ENCODE measurements at places on chromosomes 12 and 14.
A peak's percentile ranks its signal among the peaks of the same experiment; 100 is the strongest.

DNA sequence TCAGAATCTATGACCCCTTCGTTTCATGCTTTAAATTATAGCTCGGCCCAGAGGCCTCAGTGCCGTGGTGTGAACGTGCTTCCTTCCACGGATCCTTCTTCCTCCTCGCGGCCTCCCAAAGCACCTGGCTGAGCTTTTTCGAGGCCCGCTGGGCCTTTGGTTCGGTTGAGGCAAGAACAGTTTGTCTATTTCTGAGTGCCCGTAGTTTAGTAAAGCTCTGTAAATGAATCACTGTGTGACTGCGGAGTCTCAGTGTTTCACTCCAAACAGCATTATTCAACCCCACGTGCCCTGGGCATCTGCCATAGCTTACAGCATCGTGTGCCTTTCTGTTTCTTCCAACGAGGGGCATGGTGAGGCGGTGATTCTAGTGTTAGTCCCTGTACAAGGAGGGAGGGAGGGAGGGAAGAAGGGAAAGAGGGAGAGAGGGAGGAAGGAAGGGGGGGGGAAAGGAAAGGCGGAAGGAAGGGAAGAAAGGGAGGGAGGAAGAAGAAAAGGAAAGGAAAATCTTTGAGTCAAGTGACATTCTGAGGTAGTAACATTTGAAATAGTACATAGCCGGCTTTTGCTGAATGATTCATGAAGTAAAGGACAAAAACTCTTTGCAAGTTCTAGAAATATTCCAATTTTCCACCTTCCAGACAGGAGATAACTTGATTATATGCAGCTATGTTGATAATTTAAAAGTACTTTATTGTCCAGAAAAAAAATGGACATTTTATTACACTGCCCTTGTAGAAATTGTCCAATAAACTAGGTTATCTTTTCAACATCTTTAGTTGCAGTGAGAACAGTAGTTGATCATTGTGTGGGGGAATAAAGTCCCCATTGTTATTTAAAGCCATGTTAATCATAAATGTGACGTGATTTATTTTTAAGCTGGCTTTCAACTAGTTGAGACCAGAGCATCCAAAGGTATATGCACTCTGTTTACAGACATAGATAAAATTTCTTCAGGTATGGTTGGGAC is 1.2 kb upstream of the TRIM9 start:
- DNase-seq: no peak

GRCh38 chr14:31251028-31251958 is 43.7 kb upstream of the HECTD1 start:
- no peak for DNase-seq

DNA sequence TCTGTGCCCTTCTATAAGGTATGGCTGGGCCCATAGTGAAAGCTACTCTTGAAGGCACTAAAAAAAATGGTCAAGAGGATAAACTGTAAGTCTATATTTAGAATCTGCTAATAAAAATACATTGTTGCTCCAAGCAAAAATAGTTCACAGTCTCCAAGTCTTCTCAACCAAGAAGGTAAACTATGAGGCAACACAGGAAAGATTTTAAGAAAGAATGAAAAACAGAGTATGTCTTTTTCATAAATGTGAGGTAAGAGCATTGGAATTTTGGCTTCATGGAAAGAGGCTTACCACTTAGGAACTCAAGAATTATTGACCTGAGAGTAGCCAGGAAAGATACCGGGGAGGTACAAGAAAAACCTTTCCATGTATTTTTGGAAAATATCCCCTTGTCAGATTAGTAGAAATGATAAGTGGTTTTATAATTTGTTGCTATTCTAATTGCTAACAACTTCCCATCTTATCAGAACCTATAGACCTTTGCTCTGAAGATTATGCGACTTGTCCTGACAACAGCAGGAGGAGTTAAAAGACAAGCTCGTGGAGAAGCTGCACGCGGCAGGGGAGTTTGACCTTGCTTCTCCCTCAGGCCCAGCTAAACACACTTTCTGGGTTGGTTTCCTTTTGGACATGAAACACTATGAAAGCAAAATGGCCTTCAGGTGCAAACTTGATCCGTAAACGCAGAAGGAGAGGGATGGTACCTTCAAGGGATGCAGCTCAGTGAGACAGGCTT is 238.1 kb downstream of the FOXN3 start:
- DNase-seq: no peak

GRCh38 chr14:73753887-73754795 is 40.0 kb upstream of the PNMA1 start:
- no peak for DNase-seq

GRCh38 chr12:110230655-110231054 is 50.4 kb upstream of the ATP2A2 start:
- DNase-seq: no peak

DNA sequence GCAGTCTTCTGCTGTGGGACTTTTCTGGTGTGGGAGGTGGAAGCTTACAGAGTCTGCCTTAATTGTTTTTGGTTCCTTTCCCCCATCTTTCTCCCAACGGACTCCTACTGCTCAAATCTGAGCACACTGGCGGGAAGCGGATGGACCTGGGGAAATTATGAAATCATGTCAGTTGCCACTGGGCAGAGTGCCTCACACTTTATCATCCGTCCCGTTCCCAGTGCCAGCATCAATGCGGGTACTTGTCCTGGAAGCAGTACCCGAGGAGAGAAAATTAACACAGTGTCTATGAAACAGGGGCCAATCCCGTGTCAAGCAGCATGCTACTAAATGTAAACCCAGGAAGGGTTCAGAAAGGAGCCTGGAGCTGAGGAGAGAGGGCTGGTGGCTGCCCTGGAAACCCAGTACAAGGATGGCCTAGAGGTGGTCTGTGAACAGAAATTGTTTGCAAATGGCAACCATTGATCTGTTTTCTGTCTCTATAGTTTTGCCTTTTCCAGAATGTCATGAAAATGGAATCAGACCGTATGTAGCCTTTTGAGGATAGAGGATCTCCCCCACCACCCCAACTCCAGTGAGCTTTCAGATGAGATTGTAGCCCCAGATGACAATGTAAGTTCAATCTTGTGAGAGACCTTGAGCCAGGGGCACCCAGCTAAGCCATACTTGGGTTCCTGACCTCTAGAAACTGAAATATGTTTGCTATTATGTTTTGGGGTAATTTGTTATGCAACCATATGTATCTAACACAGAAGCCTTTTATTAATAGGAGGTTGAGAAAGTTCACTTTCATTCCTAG is 908 bp upstream of the CDKL1 start:
- no peak for DNase-seq

- DNase-seq: no peak
Measured at GRCh38 chr12:70176290-70176689, 66.9 kb upstream of the CNOT2 start.

DNA sequence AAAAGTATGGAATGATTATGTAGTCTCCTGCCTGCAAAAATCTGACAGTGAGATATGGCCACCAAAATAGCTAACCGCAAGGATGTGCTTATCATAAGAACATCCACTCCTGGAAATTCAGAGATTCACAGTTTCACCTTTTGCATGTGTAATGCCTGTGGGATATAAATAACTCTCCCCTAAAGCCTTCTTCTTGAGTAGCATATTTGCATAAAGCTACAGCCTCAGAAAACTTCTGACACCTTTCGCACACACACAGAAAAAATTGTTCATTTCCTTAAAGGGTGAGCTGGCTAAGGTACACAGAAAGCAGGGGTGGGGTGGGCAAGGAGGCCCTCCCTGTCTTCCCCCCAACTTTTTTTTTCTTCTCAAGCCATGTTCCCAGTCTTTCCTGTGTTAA is 3.1 kb upstream of the IGF1 start:
- no peak for DNase-seq

DNA sequence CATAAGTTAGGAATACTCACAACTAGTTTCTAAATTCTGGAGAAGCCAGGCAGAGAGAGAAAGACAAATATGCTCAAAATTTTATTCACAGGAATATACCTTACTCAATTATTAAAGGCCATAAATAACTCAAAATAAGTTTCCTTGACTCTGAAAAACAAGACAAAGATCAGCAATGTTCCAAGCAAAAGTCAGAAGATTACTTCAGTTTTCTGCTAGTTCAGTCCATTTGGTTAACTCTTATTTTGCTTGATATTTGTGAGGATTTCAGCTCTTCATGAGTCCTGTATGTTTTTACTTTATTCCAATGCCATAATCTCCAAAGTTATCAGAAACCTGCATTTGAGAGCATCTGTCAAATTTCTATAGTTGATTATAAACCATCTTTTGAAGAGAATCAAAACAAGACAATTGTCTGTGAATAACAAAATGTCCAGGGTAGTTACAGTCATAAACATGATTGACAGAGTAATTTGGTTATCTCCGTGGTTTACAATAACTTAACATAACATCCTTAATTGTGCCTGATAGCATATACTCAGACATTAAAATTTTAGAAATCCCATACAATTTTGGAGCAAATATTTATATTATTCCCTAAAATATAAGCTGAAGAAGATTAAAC is 17.1 kb downstream of the ASCL4 start:
- no peak for DNase-seq

GRCh38 chr14:22488522-22489243 is 100.3 kb downstream of the DAD1 start:
- DNase-seq: peak; percentile 69

- no peak for DNase-seq
Measured at GRCh38 chr14:99744199-99744872, 48.9 kb upstream of the EML1 start.

DNA sequence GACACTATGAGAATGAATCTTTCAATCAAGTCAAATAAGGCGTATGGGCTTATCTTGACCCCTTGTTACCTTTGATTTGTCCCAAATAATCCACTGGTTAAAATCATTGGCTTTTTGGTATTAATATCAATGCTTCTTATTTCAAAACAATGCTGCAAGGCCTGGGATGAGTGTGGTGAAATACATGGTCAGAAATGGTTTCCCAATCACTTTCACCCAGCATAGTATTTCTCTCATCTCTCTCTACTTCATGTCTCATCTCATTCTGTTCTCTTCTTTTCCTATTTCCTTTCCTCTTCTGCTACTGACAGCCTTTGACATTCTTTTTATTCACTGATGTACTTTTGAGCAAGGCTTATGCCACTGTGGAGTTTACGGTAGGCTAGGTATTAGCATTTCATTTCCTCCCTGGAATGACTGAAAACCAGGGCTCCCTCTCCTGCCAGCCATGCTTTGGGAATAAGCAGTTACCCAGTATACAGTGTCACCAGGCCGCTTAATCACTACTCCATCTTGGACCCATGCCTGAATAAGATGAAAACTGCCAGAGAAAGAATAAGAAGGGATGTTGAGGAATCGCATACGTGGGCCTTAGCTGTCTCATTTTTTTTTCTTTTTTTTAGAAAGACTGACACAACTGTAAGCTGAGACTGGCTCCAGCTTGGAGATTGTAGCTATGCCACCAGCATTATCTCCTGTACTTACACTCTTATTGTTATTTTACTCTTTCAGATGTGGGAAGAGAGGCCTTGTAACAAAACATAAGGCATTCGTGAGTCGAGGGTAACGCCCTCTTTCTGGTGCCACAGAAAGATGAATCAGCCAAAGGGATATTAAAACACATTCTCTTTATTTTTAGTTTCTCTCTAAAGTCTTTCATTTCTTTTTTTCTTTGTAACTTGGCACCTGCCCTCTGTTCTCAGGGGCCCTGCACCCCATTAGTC is 53.5 kb downstream of the IGF1 start:
- no peak for DNase-seq

DNA sequence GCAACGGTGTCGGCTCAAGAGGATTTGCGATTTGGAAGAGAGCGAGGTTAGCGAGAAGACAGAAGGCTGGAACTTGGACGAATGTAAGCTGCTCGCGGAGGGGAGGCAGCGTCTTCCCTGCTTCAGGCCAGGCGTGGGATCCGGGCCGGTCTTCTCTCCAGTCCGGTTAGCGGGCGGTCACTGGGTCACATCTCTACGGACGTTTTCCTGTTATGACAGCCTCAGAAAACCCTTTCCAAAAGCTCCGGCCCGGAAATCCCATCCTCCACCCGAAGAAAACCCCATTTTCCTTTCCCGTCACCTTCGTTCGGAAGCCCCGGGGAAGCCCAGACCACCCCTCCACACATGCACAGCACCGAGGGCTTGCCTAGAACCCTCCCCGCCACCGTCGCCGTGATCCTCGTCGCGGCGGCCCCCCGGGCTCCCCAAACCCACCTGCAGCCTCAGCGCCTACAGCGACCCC is 268 bp downstream of the NDUFB1 start:
- no peak for DNase-seq

GRCh38 chr12:57632958-57633840 is at the start of gene B4GALNT1:
B4GALNT1 (minus strand) TSS chr12:57633201; CDS start chr12:57632132, 1,069 bp downstream.
- DNase-seq: peak; percentile 38

GRCh38 chr14:46322076-46322475 is 329.5 kb downstream of the RPL10L start:
- no peak for DNase-seq

GRCh38 chr12:104458694-104459367 is 2.1 kb downstream of the CHST11 start:
- no peak for DNase-seq

- DNase-seq: no peak
Measured at GRCh38 chr14:27863166-27863565, 903.4 kb upstream of the FOXG1 start.

DNA sequence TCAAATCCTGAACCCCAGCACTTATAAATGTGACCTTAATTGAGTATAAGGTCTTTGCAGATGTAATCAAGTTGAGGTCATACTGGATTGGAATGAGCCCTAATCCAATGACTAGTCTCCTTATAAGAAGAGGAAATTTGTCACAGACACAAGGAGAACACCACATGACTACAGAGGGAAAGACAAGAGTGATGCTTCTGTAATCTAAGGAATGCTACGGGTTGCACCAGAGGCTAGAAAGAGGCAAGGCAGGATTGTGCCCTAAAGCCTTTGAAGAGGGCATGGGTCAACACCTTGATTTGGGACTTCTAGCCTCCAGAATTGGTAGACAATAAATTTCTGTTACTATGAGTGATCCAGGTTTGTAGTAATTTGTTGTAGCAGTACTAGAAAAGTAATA is 135.0 kb downstream of the FOXG1 start:
- DNase-seq: no peak

GRCh38 chr12:111359231-111359913 is 9.5 kb downstream of the PHETA1 start:
- no peak for DNase-seq

DNA sequence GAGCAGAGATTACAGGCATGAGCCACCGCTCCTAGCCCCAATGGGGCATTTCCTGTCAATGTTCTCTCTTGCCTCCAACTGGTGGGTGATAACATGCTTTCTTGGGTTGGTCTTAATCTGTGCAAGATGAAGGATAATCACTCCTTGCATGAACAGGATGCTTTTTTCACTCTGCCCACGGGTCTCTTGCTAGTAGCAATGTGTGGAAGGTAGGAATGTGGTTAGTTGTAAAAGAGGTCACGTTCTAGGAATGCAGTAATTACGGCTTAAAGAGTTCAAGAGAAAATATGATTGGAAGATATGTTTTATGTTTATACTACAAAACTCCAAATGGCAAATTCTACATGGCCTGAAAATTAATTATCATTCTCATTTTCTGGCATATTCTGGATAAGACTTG is 10.5 kb downstream of the RNASE10 start:
- DNase-seq: no peak

All from T-helper 2 cell (primary cell).